Fibroblast of skin of right biceps (primary cell): ENCODE measurements at places on chromosomes 7 and 10.

GRCh38 chr7:90345595-90346335, 751 bp upstream of the GTPBP10 start:
- peak; percentile 50 for DNase-seq

DNA sequence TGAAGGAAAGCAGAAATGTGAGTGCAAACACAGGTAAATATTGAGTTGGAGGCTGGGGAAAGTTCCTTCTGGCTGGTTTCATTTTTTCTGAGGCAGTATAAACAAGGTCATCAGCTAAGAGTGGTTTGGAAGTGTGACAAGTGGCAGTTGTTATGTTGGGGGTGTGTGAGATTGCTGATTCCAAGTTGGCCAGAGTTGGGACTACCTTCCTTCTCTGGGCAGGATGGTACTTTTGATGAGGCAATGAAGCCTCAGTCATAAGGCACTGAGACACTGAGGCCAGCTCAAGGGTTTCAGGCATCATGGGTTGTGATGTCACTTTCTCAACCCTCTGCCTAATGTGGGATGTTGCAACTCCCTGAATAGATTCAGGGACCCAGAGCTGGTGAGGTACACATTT, 8.2 kb upstream of the PTTG1IP2 start:
- DNase-seq = no peak

DNA sequence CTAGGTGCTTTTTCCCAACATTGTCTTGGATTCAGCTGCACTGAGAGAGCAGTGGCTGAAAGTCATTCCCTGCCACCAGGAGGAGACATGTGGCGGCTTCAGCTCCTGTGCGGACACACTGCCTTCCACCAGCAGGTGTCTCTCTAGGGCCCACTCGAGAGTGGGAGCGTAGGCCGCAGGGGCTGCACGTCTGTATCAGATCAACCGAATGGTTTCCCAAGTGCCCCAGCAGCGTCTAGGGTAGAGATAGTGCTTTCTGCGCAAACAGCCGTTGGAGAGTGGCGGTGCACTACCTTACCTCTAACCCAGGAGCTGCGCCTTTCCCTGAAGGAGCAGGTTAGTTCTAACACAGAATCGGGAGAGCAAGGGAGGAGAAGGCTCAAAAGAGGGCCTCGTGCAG, 31.7 kb downstream of the PAPOLB start:
- DNase-seq = peak; percentile 57

GRCh38 chr10:45152726-45153125, 152.0 kb downstream of the ZNF22 start:
- DNase-seq = no peak

- DNase-seq = no peak
Observed at GRCh38 chr10:21495002-21495751, 30.3 kb downstream of the SKIDA1 start.

- DNase-seq = no peak
Observed at GRCh38 chr7:121267612-121268011, 61.2 kb upstream of the WNT16 start.

GRCh38 chr10:75977139-75977538, 545.7 kb downstream of the LRMDA start:
- DNase-seq = no peak
